ENCODE measurements at places on chromosomes 2 and 18.

- DNase-seq, result no peak
Observed at GRCh38 chr2:200155652-200156051, 150.8 kb upstream of the SPATS2L start.

GRCh38 chr18:77124452-77124922 lies 8.1 kb downstream of the MBP start:
- DNase-seq, result no peak

- no peak for DNase-seq
Observed at GRCh38 chr2:32135409-32135808, 30.3 kb upstream of the SLC30A6 start.

DNA sequence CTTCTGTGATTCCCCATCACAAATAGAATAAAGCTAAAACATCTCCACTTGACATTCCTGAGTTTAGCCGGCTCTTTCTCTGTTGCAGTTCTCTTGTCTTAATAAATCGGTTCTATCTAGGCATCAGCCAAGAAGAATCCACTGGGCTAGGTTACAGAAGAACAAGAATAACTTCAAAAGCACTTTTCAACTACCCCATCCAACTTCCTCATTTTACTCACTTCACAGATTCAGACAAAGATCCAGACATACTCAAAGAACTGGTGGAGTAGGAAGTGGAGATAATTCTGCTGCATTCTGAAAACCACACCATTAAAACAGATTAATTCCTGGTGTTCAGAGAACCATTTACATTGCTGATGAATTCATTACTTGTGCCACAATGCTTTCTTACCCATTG lies 9.6 kb upstream of the ALPK2 start:
- DNase-seq, result no peak

DNA sequence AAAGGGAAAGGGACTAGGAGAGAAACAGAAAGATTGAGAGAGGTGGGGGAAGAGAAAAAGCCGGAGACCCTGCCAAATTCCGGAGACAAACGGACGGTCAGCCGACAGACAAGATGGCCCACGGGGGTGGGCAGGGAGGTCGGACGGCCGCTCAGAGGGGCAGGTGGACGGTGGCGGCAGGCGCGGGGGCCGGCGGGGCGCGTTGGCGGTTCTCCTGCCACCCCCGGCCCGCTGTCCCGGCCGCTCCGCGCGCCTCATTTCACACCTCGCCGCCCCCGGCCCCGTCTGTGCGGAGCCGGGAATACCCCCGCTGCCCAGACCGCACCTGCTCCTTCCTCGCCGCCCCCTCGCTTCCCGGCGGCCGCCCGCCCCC lies 935 bp downstream of the SLC30A3 start:
- no peak for DNase-seq

DNA sequence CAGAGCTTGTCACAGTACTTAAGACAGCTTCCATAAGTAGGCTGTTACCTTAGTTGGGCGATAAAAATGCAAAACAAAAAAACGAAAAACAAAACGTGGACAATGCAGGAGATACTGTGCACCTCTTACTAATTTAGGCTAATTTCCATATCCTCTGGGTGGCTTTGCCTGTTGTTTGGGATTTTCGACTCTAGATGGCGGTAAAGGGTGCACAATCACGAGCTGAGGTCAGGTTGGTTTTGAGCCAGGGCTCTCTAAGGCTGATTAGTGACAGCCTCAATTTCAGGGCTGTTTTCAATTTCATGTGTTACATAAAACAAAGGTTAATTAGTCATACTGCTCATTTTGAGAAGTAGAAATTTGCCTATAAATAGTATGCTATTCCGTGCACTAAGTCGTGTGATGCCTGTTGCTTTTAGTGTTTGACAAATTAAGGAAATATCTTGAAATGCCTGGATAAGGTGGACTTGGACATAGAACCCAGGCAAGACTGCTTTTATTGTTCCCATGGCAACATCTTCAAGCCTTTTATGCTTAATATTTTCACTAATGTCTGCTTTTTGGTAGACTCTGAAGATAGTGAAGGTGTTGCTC lies 493.1 kb downstream of the SOCS6 start:
- peak; percentile 40 for DNase-seq

DNA sequence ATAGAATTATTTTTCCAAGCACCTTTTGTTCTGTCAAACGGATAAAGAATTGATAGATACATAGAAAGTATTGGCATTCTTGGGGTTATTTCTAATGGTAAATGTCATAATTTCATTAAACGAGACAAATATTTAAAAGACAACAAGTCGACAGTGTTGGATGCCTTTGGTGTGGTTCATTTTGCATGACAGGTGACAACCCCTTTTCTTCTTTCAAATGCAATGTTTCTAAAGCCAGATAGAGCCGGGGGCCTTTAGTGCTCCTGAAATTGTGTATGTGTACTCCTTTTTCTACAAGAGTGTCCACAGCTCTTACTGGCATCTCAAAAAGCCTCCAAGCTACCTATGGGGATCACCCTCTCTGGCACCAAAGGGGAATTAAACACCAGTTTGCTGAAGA lies 350.8 kb upstream of the ID2 start:
- DNase-seq, result no peak

- DNase-seq, result no peak
Observed at GRCh38 chr18:79779700-79780190, 18.0 kb upstream of the KCNG2 start.

DNA sequence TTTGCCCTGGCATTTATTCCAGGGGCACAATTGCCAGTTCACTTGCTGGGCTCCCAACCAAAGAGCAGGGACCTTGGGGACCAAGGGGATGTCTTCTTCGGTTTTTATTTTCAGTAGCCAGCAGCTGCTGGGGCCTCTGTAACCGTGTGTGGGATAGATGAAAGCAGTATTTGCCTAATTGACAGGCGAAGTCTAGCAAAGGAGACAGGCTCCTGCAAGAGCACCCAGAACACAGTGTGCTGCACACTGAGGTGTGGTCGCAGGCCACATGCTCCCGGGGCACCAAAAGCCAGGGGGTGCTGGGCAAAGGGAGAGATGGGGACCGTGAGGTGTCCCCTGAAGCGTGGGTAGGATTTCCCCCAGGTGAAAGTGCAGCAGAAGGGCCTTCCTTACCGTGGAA lies 5.3 kb downstream of the SAG start:
- no peak for DNase-seq

- no peak for DNase-seq
Observed at GRCh38 chr2:183059561-183059960, 19.0 kb upstream of the DUSP19 start.

DNA sequence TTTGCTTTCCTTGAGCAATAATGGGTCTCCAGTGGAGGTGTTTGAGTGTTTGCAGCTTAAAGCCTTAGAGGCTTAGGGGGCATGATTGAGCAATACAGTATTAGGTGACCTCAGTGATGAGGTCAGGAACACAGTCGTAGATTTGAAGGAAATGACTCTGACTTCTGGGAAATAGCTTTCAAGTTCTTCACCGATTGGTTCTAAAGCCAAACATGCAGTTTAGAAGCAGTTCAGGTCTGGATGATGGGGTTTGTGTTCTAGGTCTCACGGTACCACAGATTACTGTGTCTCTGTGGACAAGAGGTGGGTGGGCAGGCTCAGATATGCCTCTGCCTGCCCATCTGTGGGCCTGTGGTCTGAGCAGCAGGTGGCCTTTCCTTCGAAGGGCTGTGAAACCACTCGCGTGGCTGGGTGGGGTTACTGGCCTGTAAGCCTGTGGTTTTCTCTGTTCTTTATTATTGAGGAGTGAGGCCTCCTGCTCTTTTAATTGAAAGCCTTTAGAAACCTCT lies 7.8 kb downstream of the MTHFD2 start:
- DNase-seq, result peak; percentile 13

- DNase-seq, result no peak
Observed at GRCh38 chr2:209549589-209549988, 125.7 kb downstream of the MAP2 start.

- no peak for DNase-seq
Observed at GRCh38 chr2:19442731-19443130, 84.3 kb upstream of the OSR1 start.

- DNase-seq, result no peak
Observed at GRCh38 chr18:70454704-70455322, 166.0 kb downstream of the SOCS6 start.

- no peak for DNase-seq
Observed at GRCh38 chr18:6994056-6994770, 123.4 kb downstream of the LAMA1 start.

DNA sequence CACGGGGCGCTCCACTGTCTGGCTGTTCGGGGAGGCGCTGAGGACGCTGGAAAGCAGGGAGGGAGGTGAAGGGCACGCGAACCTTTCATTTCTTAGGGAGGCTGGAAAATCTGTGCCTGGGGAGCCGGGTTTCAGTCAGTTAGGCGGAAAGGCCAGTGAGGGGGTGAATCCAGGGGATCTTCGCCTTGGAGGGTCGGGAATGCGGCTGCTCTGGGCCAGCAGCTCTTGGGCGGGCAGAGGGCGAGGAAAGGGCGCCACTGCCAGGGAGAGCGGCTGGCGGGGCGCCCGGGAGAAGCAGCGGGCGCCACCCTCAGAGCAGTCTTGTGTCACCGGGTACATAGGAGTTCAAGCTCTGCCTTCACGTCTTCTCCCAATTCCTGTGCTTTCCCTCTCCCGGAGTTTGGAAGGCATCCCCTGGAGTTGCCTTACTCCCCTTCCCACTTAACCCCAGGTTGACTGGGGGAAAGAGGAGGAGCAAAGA lies 1.4 kb downstream of the CCDC85A start:
- DNase-seq, result no peak

- no peak for DNase-seq
Observed at GRCh38 chr2:40274270-40274669, 177.6 kb downstream of the SLC8A1 start.

DNA sequence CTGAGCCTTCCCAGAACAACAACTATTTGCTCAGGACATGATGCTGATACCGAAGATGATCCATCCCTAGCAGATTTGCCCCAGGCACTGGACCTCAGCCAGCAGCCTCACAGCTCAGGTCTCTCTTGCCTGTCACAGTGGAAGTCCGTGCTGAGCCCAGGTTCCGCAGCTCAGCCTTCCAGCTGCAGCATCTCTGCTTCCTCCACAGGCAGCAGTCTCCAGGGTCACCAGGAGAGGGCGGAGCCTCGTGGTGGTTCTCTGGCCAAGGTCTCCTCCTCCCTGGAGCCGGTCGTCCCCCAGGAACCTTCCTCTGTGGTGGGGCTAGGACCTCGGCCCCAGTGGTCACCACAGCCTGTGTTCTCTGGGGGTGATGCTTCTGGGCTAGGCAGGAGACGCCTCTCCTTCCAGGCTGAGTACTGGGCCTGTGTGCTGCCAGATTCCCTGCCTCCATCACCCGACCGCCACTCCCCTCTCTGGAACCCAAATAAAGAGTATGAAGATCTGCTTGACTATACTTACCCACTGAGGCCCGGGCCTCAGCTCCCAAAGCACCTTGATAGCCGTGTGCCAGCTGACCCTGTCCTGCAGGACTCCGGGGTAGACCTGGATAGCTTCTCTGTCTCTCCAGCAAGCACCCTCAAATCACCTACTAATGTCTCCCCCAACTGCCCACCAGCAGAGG lies 15.4 kb downstream of the CEP68 start:
- DNase-seq, result no peak

GRCh38 chr2:98598781-98599428 lies 9.4 kb downstream of the COA5 start:
- DNase-seq, result no peak

- no peak for DNase-seq
Observed at GRCh38 chr2:23954325-23955014, 14.2 kb downstream of the UBXN2A start.

GRCh38 chr2:54306556-54306955 lies 50.5 kb upstream of the TSPYL6 start:
- DNase-seq, result no peak

DNA sequence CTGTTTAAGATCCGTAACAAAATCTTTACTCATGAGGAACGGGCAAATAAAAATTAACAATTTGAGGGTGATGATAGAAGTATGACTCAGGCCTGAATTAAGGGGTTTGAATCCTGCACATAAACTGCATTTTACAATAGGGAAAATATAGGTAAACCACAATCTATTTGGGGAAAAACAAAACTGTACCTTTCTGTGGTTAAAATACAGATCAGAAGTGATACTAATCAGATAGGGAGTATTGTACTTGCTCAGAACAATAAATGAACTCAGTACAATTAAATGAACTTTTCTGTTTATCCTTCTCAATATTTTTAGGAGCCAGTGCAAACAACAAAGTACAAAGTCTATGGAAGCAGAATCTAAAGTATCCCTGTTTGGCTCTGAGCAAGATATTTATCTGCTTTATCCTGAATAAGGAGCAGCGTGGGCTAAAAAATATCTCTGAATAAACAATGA lies 287.3 kb downstream of the ZNF385B start:
- DNase-seq, result no peak

DNA sequence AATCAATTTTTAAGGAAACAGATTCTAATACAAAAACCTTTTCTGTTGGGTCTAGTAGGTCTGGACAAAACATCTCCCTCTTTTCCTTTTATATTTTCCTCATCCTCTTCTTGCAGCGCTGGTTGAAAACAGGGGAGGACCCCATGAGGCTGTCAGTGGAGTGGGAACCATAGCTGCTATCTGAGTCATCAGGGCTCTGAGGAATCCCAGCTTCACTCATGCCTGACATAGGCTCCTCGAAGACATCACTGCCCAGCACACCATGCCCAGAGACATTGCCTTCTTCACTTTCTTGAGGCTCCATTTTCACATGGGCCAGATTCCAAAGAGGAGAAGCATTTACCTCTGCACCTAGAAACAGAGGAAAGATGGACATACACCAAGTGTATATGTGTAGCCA lies 10.0 kb downstream of the SUPT7L start:
- DNase-seq, result no peak

DNA sequence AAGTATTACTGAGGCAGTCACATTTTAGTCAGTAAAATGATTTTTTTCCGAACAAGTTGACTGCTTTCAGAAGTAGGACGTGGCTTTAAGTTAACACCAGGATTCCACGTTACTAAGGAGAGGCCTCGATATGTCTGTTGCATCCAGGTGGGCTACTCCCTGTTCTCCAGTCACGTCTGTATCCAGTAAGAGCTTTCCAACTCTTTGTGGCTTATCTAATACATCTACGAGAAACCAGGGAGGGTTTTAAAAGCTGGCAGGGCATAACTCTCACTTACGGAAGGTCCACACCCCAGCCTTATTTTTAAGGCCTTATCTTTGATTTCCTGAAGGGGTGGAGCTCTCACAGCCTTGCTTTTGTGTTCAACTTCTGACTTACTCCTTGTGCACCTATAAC lies 99.2 kb downstream of the SLC8A1 start:
- DNase-seq, result no peak

DNA sequence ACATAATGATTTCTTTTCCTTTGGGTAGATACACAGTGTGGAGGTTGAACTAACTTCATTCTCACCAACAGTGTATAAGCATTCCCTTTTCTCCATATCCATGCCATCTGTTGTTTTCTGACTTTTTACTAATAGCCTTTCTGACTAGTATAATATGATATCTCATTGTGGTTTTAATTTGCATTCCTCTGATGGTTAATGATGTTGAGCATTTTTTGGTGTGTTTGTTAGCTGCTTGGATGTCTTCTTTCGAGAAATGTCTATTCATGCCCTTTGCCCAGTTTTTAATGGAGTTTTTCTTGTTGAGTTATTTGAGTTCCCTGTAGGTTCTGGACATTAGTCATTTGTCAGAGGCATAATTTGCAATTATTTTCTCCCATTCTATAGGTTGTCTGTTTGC lies 59.8 kb downstream of the MARCHF4 start:
- DNase-seq, result no peak

GRCh38 chr2:101190747-101191516 lies 39.8 kb upstream of the TBC1D8 start:
- no peak for DNase-seq

Measured in activated CD4-positive, CD25-positive, alpha-beta regulatory T cell treated with anti-CD3 and anti-CD28 coated beads, Interleukin-2, amount 50 U/mL, for 16 hours (primary cell).